ENCODE measurements at places on chromosomes 7 and 10.

- no peak for DNase-seq
Measured at GRCh38 chr10:21705828-21706176, 171.8 kb downstream of the MLLT10 start.

GRCh38 chr10:62024026-62024701 is 122.7 kb downstream of the ARID5B start:
- DNase-seq, result no peak

DNA sequence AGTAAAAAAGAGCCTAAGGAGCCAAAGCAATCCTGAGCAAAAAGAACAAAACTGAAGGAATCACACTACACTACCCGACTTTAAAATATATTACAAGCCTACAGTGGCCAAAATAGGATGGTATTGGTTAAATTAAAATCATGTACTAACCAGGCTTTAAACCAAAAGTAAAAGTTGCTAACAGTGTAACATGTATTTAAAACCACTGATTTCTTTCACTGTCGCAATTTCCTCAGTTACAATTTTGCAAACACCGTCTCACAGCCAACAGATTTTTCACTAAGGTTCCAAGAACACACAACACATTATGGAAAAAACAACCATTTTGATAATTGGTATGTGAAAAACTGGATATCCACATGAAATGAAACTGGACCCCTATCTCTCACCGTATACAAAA is 74.0 kb downstream of the JMJD1C start:
- DNase-seq, result no peak

DNA sequence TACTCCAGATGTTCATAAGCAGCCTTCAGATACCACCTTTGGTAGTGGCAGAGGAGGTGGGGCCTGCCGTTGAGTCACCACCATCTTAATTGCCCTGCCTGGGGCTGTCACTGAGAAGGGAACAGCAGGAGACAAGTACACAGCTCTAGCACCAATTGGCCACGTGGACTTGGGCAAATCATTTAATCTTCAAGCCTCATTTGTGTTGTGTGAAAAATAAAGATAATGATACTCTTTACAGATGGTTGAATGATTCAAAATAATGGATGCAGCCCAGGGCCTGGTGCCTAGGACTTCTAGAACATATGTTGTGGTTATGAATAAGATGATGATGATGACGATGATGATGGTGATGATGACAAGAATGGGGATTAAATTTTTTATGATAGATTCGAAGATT is 111.9 kb upstream of the ADAM12 start:
- no peak for DNase-seq

GRCh38 chr10:34464000-34464399 is 351.1 kb downstream of the PARD3 start:
- DNase-seq, result no peak

DNA sequence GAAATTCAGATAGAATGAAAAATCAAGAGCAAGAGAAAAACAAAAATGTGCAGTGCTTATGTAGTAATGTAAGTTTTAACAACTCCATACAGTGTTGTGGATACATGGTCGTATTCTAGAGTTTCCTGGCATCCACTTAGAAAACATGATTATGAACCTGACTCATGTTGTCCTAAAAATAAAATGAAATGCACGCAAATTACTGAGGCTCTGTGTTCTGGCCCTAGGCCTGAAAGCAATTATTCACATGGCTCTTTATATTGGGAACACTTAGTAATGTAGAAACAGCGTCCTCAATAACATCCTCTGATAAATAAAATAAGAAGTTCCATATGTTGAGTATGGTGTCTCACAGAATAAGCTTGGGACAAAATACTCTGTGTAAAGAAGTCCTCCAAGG is 200.2 kb upstream of the SEMA3E start:
- no peak for DNase-seq

DNA sequence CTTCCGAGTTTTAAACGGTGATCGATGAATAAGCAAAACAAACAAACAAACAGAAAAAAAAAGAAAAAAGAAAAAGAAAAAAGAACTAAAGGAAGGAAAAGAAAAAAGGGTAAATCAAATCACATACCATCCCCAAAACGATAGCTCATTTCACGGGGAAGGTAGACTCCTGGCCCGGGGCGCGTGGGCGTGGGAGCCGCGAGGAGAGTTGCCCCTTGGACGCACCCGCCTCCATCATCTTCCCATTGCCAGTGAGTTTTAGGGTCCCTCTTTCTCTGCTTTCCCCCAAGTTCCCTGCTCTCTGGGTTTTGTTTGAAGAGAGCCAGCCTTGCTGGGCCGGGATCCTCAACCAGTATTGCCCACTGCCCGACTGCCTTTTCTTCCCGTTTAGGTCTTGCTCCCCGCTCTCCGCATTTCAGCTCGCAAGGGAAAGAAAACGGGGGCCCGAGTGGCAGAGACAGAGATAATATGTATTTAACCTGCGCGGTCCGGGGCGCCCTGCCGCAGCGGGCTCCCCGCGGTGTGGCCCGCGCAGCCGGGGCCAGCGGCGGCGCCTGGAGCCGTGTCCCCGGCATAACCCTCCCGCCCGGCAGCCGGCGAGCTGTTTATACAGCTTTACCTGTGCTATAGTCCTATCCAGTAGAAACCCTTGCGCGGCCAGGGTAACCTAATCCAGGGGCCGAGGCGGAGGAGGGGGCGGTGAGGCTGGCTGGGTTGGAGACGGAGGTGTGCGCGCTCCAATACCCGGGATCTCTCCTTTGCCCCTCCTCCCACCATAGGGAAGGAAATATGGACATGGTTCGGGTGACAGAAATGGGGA is 5.2 kb upstream of the GATA3 start:
- DNase-seq, result no peak

DNA sequence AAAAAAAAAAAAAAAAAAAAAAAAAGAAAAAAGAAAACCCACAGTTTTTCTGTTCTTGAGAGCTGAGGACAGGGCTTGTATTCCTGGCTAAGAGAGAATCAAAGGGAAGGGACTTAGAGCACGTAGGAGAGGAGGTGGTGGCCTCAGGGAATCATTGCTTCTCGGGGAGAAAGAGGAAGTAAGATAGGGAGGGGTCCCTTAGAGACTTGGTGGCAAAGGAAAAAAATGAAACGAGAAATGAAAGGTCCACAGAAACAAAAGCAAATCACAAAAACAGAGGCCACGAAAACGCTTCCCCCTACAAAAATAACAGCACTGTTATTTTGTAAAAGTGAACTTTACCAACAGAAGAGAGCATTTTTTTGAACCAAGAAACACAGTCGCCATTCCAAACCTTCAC is 323.1 kb upstream of the GALNT17 start:
- DNase-seq, result no peak

- DNase-seq, result no peak
Measured at GRCh38 chr10:126101325-126101724, 205.0 kb downstream of the FANK1 start.

GRCh38 chr10:15244635-15245197 is 76.2 kb upstream of the NMT2 start:
- DNase-seq, result no peak

DNA sequence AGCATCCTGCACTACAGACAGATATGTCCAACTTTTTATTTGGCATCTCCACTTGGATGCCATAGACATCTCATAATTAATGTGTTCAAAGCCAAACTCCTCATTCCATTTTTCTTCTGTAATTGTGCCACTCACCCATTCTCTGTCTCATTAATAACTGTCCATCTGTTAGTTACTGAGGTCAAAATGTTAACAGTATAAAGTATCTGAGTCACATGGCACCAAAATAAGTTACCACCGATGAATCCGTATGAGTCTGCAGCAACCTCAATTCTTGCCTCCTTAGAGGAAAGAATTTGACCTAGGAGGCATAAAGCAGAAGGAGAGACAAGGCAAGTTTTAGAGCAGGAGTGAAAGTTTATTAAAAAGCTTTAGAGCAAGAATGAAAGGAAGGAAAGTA is 16.5 kb upstream of the NT5C3A start:
- DNase-seq, result no peak

DNA sequence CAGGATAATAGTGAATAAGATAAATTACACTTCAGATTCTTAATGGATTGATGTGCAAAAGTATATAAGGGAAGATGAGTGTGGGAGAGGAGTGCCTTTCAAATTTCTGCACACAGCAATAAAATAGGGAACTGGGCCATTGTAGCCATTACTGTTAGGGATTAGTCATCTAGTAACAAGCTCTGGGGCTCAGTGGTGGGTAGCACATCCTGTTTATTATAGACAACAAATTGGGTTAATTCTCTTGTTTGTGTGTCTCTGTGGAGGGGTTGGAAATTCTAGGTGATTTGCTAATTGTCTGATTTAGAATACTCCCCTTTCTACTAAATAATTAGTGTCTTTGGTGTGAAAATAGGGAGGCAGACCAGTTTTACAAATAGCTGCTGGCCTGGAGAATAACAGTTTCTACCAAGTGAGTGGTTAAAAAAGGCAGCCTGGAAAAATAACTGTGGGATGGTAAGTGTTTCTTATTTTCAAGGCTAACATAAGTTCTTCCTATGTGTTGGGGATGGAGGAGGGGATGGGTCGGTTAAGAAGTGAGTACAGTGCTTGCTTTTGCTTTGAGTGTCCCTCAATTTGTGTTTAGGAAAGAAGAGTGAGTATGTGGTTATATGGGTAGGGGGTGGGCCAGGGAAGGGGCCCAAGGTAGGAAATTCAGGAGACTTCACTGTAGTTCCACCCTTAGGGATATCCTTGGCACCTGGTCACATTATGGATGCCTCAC is 43.3 kb upstream of the TMEM248 start:
- no peak for DNase-seq

- no peak for DNase-seq
Measured at GRCh38 chr10:71633920-71634319, 85.7 kb downstream of the C10orf105 start.

- no peak for DNase-seq
Measured at GRCh38 chr10:283916-284356, 148.7 kb downstream of the ZMYND11 start.

- DNase-seq, result no peak
Measured at GRCh38 chr10:72108830-72109635, 20.7 kb upstream of the SPOCK2 start.

DNA sequence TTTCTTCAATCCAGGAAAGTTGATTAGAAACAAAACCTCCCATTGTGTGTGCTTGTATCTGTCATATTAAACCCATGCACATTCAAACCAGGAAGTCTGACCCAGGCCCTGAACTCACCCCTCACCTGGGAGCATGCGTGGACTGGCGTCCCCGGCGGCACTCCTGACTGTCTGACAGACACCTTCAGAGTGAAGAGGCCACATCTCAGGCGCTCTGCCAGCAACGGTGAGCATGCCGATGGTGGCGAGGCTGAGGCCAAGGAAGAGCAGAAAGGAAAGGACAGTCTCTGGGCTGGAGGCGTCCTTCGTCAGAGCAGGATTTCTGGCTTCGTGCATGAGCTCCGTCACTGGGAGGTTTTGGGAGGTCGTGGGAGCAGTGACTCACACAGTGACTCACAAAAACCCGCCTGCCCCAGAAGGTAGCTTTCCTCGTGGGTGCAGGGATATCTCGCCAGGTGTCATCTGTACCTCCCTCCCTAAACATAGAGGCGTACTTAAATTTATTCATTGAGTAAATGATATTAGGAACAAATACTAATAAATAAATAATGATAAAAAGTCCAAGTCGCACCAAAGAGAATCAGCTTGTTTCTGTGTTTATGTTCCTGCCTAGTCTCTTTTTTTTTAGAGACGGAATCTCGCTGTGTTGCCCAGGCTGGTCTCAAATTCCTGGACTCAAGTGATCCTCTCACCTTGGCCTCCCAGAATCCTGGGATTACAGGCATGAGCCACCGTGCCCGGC is 13.5 kb downstream of the IQCE start:
- no peak for DNase-seq

GRCh38 chr7:70288781-70289456 is 690.6 kb downstream of the AUTS2 start:
- no peak for DNase-seq

- DNase-seq, result no peak
Measured at GRCh38 chr7:66731986-66732385, 8.5 kb upstream of the RABGEF1 start.

DNA sequence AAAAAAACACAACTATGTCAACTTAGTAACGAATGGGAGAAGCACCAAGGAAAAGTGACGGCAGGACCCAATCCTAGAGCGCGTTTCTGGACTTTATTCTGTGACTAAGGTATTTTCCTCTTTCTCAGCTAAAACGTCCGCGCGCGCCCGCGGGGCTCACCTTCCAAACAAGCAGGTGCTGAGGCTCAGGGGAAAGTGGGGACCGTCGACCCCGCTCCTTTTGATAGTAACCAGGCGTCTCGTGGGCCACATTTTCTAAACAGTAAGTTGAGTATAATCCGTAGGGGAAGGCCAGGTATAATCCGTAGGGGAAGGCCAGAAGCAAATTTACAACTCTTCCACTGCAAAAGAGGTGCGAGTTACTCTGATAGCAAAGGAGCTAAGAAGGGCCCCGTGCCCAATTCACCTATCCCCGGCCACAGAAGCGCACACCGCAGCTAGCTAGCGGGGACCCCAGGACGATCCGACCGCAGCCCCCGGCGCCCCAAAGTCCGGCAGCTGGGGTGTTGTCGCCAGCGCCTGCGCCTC is 743 bp downstream of the MKI67 start:
- DNase-seq, result no peak

- DNase-seq, result no peak
Measured at GRCh38 chr10:74816824-74817498, 9.4 kb upstream of the KAT6B start.

DNA sequence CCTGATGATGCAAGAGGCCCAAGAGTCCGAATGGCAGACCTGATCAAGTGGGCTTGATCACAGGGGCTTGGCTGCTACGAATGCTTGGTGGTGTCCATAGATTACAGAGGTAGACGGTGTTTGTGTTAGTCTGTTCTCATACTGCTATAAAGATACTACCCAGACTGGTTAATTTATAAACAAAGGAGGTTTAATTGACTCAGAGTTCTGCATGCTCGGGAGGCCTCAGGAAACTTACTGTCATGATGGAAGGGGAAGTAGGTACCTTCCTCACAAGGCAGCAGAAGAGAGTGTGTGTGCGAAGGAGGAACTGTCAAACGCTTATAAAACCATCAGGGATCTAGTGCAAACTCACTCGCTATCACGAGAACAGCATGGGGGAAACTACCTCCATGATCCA is 268.9 kb upstream of the KLF6 start:
- DNase-seq, result no peak

DNA sequence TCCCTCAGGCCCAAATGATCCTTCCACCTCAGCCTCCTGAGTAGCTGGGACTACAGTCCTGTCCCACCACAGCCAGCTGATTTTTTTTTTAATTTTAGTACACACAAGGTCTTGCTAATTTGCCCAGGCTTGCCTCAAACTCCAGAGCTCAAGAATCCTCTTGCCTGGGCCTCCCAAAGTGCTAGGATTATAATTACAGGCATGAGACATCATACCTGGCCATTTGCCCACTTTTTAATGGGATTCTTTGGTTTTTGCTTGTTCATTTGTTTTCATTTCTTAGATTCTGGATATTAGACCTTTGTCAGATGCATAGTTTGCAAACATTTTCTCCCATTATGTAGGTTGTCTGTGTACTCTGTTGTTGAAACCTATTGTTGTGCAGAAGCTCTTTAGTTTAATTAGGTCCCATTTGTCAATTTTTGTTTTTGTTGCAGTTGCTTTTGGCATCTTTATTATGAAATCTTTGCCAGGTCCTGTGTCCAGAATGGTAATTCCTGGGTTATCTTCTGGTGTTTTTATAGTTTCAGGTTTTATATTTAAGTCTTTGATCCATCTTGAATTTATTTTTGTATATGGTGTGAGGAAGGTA is 95.2 kb downstream of the GLCCI1 start:
- no peak for DNase-seq

GRCh38 chr10:3118641-3119091 is 51.3 kb downstream of the PFKP start:
- DNase-seq, result no peak

- no peak for DNase-seq
Measured at GRCh38 chr7:100546129-100546925, 7.3 kb downstream of the AGFG2 start.

GRCh38 chr7:148264933-148265557 is 325.5 kb upstream of the C7orf33 start:
- no peak for DNase-seq

All from NCI-H524 treated with DMSO at 0.1 percent for 48 hours (cell line).